ENCODE measurements at places on chromosomes 1 and 21.

DNA sequence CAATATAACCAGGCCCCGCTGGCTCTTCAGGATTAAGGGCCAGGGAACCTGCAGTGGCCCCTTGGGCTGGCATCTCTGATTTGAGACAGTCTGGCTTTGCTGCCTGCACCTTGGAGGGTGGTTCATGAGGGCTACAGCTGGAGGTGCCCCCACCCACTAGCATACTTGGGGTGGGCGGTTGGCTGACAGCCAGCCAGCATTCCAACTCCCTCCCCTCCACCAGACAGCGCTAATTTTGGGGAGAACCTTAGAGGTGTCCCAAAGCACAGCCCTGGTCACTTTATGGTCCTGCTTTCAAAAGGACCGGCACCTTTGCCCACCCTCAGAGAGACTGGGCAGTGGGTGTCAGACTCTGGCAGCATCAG lies 180.7 kb upstream of the VAMP3 start:
- DNase-seq, result no peak

DNA sequence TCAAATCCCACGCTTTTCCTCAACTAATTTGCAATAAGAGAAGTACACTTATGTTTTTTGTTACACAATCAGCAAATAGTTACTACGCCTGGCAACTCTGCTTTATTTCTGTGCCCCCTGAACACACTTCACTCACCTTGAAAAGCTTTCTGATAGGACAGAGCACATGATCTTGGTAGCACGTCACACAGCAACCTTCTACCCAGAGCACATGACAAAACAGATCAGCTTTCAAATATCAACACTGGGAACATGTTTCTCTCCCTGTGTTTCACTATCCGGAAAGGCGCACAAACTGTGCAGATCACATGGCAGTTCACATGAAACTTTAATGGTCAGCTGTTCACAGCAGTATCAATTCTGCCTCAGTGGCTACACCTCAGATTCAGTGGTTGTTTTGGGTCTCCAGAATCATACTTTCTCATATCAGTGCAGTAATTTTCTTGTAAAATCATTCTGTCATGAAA lies 2.2 kb downstream of the SLC19A2 start:
- DNase-seq, result no peak

GRCh38 chr1:233304489-233305102 lies 9.1 kb upstream of the PCNX2 start:
- no peak for DNase-seq

GRCh38 chr21:40271164-40271563 lies 403.9 kb downstream of the PCP4 start:
- DNase-seq, result no peak

DNA sequence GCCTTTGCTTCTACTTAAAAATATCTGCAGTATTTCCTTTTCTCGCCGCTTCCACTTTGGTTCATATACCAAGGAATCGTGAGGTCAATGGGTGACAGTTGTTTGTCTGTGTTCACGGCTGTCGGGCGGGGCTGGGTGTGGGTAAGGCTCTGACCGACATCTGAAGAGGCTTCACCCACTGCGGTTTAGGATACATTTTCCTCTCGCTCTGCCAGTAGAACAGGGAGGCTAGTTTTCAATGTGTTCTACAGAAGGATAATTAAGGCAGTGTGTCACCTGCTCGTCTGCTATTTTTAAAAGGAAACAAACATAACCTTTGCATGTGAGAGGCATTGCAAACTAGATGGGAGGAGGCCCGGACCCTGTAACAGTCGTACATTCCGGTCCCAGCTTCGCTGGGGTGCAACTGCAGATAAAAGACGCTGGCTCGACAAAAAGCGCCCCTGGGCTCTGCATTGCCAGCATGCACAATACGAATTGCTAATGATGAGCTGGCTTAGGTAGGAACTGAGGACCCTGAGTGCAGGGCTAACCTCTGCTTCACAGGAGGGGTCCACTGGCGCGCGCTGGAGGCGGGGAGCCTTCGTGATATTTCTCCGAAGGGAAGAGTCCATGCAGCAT lies 8.5 kb upstream of the ERG start:
- no peak for DNase-seq

DNA sequence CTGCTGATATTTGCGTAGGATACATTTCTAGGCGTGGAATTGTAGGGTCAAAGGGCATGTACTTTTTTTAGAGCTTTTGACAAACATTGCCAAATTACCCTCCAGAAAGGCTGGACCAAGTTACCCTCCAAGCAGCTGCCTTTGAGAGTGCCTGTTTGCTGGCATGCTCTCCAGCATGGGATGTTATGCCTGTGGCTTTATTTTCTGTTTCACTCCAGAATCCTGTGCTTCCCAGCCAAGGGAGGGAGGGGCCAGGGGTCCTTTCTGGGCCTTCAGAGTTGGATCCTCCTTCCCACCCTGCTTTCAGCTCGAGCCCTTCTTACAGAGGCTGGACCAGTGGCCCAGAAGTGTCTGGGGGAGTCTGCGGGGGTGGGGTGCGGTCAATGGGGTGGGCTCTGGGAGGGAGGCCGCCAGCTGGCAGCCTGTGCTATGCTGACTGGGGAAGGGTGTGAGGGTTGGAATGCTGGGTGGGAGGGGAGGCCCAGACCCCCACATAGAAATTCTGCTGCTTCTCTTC lies 81.2 kb downstream of the EPHB2 start:
- DNase-seq, result no peak

DNA sequence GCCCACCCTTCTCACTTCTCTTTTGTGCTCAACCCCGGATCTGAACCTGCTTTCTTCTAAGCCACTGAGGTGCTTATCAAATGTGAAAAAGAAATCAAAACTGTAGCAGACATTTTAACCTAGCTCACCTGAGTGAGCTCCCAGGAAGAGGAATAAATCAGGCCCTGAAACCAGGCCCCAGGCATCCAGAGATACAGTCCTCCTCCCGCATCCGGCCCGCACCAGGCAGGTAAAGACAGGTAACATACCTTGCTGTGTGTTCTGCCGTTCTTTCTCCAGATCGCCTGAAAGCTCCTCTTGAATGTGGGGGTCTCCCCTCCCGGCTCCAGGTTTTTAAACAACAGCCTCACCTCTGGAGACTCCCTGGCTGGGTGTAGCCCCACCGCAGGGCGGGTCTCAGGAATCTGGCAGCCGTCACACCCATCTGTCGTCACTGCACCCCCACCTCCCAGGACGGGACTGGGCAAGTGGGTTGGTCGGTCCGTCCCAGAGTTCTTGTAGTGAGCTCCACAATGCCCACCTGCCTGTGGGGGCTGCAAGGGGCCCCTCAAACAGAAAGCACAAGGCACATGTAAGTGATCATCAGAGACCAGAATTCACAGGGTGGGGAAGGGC lies at the start of gene LAMB3:
TSS of gene LAMB3 (minus strand) at position 305 of the 615 bp plus-strand sequence. CDS start 1,481 bp downstream, outside the sequence.
- DNase-seq, result no peak

DNA sequence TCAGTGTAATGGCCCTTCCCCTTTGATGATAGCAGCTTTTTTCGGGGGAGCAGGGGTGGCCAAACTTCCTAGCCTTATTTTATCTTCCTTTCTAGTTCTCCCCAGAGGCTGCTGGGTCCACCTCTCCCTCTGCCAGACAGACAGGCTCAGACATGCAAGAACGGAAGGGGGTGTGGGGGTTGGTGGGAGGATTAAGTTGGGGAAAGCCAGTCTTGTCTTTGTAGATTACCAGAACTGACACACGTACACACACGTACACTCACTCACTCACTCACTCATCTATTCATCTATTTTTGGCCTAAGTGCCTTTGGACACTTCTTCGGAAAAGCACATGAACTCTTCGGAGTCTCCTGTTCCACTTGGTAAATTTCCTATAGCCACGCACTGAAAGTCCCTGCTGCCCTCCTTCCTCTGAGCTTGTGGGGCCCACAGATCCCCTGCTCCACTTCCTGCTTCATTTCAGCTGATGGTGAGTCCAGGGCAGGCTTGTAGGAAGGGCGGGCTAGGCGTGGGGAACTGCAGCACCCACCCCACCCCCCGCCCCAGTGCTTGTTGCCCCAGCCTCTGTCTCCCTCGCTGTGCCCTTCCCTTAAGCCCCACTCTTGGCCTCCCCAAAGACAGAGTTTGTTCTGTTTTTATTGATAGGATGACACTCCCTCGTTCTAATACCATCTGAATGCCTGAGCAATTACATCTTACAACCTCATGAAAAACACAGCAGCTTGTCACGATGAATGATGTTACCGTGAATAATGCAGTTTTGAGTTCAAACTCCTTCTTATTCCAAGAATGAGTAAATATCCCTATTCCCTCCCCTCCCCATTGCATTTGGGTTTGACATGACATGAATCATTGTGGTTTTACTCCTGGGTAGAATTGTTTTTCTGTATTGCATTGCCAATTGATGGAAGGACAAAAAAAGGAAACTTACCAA lies 60.7 kb upstream of the ATP5PO start:
- peak; percentile 45 for DNase-seq

GRCh38 chr21:38751379-38752050 lies 54.2 kb upstream of the ETS2 start:
- no peak for DNase-seq

GRCh38 chr1:199223936-199224335 lies 585.1 kb downstream of the PTPRC start:
- no peak for DNase-seq

- no peak for DNase-seq
Observed at GRCh38 chr1:12466816-12467215, 151.2 kb downstream of the DHRS3 start.

GRCh38 chr1:42587753-42588152 lies 70.5 kb upstream of the PPIH start:
- DNase-seq, result no peak

DNA sequence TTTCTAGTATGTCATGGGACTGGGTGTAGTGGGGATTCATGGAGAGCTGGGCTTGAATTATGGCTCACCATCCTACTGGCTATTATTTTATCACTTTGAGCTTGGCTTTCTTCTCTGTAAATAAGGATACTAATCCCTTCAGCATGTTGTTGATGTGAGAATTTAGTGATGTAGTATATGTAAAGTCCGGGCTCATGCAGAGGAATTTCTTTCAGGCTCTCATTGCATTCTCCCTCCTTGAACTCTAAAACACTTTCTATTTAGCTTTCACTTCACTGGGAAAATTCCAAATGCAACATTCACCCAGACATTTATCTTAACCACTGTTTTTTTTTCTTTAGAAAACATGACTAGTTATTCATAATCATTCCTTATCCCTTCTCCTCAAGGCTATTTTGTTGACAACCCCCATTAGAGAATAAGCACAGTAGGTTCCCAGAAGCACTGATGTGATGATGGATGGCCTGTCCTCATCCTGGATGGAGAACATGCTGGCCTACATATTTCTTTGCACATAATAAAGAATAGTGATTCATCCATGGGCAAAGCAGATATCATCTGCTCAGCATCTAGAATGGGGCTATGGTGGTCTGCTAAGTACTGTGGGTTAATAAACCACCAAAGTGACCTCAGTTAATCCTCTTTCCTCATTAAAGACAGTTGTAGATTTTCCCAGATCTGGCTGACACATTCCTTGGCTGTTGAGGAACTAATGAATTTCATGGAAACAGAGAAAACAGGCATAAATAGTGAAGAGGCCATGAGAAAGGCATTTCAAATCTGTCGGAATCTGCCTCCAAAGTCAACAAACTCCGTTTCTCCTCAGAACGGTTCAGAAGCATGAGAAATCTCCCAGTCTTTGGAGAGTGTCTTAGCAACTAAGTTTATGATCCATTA lies 68.0 kb upstream of the CYP2J2 start:
- no peak for DNase-seq

GRCh38 chr1:235297579-235297978 lies 30.4 kb downstream of the ARID4B start:
- no peak for DNase-seq

GRCh38 chr1:114379987-114380386 lies 131.0 kb downstream of the TRIM33 start:
- DNase-seq, result no peak

GRCh38 chr1:187229496-187229895 lies 400.7 kb downstream of the PLA2G4A start:
- no peak for DNase-seq

DNA sequence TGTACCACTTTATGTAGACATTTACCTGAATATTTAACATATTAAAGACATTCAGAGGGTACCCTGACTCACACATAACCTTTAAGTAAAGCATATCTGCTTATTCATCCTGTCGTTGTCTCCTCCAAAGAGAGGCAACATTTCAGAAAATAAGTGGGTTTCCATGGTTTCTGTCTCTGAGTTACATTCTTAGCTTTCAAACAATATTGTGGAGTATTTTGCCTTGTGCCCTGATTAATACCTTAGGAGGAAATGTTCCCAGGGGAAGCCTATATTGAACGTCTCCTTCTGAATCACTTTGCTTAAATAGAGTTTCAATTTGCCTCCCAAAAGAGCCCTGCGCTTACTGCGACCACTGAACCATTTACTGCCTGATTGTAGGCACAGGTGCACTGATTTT lies 26.1 kb downstream of the PALMD start:
- DNase-seq, result no peak

DNA sequence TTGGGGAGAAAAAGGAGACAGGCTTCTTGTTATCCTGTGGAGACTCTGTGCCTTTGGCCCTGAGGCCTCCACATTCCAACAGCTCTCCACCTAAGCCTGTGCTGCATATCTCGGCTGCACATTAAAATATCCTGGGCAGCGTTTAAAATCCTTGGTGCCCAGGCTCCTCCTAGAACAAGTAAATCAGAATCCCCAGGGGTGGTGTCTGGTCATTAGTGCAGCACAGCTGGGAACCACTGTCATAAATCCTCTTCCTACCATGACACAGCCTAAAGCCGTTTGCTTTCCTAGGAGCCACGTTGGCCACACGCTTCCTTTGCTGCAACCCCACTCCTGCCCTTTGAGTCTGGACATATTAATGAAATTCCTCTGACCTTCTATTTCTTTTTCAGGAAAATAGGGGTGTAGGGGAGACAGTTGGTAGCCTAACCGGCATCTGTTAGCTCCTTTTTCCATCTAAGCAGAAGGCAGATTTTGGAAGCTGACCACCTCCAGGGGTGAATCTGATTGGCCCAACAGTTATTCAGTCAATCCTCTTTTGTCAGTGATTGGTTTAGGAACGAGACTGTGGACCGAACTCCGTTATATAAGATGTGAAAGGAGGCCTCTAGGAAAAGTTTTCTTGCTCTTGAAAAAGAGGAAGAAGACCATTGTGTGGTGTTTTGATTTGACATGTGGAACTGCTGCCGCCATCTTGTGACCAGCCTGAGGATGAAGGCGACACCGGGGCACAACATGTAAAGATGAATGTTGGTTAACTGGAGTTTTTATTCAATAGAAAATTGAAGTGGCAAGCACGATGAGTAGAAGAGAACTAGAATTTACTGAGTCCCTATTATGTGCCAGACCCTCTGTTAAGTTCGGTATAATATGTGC lies 41.9 kb downstream of the JUN start:
- DNase-seq, result no peak

DNA sequence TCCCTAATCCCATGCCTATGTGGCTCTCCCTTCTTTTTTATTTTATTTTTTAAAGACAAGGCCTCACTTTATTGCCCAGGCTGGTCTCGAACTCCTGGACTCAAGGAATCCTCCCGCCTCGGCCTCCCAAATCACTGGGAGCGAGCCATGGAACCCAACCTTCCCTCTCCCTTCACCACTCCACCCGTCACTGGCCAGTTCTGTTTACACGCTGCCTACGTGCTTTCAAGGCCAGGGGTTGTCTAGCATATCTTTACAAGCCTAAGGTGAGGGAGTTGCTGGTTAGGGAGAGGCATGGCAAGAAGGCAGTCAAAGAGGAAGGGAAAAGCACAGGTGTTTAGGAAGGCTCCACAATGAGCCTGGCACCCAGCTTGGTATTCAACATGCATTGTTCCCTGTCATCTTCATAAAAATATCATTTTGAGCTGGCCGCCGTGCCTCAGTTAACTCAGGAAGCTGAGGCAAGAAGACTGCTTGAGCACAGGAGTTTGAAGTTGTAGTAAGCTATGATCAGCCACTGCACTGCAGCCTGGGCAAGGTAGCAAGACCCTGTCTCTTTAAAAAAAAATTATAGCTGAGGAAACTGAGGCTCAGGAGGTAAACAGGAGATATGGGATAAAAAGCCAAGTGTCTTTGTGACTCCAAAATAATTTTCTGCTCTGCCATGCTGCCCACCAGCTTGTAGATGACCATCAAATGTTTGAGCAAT lies 1.1 kb downstream of the RHBDL2 start:
- DNase-seq, result no peak

All from effector CD4-positive, alpha-beta T cell (primary cell).